LoVo (cell line): ENCODE measurements at places on chromosomes 6 and 20.

- no peak for DNase-seq
Observed at GRCh38 chr20:35648836-35649235, 15.9 kb downstream of the CPNE1 start.

GRCh38 chr20:58565461-58566175 lies 50.4 kb upstream of the APCDD1L start:
- no peak for DNase-seq

DNA sequence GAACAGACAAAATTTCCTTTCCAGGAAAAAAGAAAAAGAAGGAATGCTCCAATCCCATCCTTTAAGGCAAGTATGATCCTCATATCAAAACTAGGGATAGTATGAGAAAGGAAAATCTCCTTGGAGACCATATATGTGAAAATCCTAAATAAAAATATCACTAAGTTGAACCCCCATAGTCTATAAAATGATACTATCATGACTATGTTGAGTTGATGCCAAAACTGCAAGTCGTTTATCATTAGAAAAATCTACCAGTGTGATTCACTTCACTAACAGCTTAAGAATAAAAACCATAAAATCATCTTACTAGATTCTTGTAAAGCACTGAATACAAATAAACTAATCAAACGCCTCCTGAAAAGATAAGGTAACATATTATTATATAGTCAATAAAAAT lies 76.6 kb upstream of the STXBP5 start:
- DNase-seq: no peak

GRCh38 chr6:127301199-127301700 lies 34.6 kb downstream of the RNF146 start:
- DNase-seq: no peak

- DNase-seq: no peak
Observed at GRCh38 chr20:33900521-33901131, 89.5 kb downstream of the CHMP4B start.

GRCh38 chr20:62309198-62309944 lies 6.6 kb downstream of the ADRM1 start:
- DNase-seq: no peak

DNA sequence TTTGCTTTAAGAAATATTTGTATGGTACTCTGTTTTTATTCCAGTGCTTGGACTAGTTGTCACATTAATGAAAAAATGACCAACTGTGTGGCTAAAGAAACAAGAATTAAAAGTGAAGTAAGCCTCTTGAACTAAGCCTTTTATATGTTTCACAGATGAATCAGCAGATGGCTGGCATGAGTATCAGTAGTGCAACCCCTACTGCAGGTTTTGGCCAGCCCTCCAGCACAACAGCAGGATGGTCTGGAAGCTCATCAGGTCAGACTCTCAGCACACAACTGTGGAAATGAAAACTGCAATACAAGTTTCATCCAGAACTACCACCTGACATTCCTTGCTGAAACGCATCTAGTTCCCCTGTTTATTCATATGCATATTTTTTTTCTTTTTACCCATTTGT lies 96.8 kb downstream of the B3GAT2 start:
- DNase-seq: no peak
